ENCODE measurements at places on chromosomes 2 and 18.
A peak's percentile ranks its signal among the peaks of the same experiment; 100 is the strongest.

DNA sequence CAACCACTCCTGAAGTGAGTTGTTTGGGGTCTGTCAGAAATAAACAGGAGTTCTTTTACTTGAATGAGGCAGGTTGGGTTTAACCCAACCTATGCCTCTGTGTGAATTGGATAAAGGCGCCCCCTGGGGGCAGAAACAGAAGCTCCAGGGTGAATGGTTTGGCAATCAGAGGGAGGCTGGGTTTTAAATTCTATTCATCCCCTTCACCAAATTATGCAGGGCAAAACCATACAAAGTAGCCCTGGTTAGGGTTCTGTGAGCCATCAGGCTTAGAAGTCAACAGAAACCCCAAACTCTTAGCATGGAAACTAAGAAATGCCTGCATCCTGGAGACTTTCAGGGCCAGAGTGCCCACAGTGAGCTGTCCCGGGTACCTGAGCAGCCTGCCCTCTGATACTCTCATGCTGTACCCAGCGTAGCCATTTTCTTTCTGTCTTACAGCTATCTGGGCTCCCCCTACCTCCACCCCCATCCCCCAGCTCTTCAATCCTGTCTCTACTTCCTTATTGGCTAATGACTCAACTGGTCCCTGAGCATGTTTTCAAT lies 241.5 kb downstream of the ICOS start:
- peak; percentile 19 for DNase-seq

- DNase-seq = no peak
These were observed 743.3 kb downstream of the SLC4A3 start for GRCh38 chr2:220370764-220371163.

DNA sequence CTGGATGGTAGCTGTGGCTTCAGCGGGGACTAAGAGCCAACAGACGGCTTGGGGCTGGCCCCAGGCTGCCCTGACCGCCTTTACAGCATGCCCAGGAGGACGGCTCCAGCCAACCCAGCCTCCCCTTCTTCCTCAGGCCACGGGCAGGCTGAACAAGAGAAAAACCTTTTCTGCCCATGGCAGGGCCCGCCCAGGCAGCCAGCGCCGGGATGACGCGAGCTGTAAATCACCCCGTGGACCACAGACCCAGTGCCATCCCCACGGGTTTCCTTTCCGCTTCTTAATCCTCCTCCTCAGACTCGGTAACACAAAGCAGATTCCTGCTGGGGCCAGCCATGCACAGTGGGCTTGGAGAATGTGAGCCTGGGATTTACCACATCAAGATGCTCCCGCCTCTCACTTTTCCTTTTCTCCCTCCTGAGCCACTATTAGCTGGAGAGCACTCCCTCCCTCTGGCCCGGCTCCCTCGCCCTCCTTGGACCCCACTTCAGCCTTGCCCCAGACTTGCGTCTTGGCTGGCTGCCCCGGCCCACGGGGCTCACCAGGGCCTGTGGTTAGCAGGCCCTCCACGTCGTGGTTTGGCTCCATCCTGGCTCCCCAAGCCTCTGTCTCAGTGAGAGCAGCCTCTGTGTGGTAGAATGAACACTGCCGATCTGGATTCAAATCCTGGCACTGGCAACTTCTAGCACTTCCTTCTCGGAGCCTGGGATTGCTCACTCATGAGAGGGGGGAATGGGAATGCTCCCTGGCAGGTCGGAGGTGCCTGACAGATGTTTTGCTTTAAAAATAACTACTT lies 31.4 kb downstream of the ATOH8 start:
- no peak for DNase-seq

- DNase-seq = no peak
These were observed 7.2 kb upstream of the ABCB11 start for GRCh38 chr2:169038338-169038757.

- no peak for DNase-seq
These were observed 106.9 kb upstream of the CD302 start for GRCh38 chr2:159904959-159905305.

Data from hematopoietic multipotent progenitor cell treated with erythropoietin and hydrocortisone succinate and interleukin-3 and kit ligand, for 15 days (in vitro differentiated cells).